ENCODE measurements at places on chromosomes 12 and 14.

DNA sequence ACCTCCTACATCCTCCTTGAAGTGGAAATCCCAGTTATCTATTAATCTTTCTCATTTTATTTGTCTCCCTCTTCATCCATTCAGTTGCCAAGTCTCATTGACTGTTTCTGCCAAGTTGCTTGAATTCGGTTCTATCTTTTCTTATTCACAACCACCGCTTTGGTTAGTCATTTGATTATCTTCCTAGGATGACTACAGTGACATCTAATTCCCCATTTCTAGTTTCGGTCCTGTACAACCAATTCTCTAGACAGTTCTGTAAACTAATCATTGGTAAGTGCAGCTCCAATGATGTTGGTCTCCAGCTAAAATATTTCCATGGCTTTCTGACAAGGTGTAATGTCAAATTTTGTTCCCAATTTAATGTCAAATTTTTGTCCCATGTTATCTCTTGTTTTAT, 220.1 kb downstream of the ADAMTS20 start:
- no peak for DNase-seq

GRCh38 chr12:23113781-23114180, 488.8 kb downstream of the ETNK1 start:
- no peak for DNase-seq

DNA sequence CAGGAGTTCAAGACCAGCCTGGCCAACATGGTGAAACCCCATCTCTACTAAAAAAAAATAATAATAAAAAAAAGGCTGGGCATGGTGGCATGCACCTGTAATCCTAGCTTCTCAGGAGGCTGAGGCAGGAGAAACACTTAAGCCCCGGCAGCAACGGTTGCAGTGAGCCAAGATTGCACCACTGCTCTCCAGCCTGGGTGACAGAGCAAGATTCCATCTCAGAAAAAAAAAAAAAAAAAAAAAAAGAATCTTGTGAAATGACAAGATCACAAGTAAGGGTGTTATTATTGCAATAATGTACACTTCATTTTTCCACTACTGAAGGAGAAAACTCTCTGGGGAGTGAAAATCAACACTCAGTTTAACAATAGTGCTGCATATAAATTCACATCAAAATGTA, 8.8 kb upstream of the PTGR2 start:
- DNase-seq, result no peak

GRCh38 chr12:89709995-89710872, 1.6 kb upstream of the ATP2B1 start:
- DNase-seq, result peak; percentile 74

- no peak for DNase-seq
These were observed 12.6 kb upstream of the FAIM2 start for GRCh38 chr12:49916129-49916919.

DNA sequence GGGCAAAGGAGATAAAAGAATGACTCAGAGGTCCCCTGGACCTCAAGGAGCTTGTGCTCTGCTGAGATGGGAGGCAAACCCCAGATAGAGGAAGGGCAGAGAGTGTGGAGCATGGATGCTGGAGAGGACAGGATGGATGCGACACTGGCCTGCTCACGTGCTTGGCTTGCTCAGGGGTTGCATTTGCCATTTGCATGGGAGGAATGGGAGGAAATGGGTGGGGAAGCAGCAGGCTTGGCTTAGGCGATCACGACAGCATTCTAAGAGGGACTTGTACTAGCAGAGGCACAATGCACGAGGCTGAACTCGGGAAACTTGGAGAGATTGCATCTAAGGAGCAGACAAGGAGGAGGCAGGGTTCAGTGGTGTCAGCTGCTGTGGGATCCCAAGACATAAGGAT, 19.8 kb downstream of the CD9 start:
- DNase-seq, result no peak

GRCh38 chr12:16619537-16619936, 13.6 kb upstream of the LMO3 start:
- no peak for DNase-seq

DNA sequence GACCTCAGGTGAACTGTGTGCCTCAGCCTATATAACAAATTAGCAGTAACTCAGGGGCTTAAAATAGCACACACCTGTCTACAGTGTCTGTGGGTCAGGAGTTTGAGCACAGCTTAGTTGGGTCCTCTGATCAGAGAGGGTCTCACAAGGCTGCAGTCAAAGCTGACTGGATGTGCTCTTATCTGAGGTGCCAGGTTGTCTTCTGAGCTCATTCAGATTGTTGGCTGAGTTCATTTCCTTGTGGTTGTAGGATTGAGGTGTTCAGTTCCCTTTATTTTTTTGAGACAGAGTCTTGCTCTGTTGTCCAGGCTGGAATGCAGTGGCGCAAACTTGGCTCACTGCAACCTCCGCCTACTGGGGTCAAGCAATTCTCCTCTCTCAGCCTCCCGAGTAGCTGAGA, 164.7 kb downstream of the ADCK1 start:
- DNase-seq, result no peak

DNA sequence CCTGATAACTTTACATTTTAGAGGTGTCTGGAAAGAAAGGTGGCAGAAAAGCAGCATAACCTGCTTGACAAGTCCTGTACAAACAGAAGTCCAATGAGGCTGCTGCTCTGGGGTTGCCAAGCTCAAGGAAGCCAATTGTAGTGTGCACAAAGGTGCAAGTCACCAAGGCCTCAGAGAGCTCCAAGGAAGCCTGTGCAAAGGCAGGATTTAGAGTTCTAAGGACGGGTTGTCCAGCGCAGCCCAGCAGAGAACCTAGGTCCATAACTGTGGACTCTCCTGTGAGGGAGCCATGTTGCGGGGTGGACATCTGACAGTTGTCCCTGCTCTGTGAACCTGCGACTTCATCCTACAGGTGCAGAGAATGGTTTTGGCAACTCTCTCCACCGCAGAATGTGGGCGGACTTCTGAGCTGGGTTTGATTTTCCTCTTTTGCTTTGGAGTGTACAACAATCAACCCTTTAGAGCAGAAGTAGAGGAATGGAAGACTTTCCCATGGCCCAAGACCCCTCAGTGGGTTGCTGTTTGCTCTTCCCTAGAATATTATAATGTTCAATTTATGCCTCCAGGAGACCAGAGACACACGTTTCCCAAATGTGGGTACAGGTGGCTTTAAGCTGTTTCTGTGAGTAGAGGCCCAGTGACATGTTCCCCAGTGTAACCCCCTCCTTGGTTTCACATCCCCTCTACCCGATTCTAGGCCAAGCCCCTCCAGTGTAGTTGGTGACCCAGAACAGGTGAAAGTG, 81.0 kb downstream of the ETV6 start:
- peak; percentile 84 for DNase-seq

GRCh38 chr12:23540572-23540971, 408.9 kb downstream of the SOX5 start:
- DNase-seq, result no peak

- peak; percentile 79 for DNase-seq
These were observed 129.0 kb upstream of the MED13L start for GRCh38 chr12:116406529-116406928.

GRCh38 chr14:66330916-66331315, 155.3 kb upstream of the CCDC196 start:
- no peak for DNase-seq

DNA sequence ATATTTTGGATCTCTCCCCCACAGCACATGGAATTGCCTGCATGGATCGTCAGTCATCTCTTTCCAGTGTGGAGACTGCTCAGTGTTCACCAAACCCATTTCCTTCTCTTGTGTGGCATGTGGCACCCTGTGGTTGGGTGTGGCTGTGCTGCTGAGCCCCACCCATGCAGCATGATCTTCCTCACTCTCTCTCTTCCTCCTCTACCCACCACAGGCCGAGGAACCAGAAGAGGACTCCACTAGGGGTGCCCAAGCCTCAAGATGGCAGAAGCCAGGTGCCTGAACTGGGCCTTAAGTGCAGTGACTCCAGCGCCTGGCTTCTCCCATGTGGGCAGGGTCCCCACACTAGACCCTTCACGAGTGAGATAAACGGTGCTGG, 66.8 kb upstream of the GPR68 start:
- DNase-seq, result no peak

DNA sequence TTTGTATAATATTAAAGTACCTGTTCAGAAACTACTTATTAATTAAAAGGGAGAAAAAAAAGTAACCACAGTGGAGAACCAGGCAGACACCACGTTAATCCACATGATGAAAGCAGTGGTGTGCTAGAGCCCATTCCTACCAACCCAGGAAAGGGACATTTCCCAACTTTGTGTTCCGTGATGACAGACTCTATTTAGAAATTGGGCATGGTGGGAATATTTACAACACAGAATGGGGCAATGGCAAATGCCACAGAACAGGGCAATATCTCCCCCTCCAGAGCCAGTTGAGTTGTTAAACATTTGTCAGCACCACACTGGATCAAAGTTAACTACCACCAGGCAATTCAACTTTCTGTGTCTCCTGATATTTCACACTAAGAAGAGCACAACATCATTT, 1.2 kb upstream of the HIGD1C start:
- DNase-seq, result no peak

DNA sequence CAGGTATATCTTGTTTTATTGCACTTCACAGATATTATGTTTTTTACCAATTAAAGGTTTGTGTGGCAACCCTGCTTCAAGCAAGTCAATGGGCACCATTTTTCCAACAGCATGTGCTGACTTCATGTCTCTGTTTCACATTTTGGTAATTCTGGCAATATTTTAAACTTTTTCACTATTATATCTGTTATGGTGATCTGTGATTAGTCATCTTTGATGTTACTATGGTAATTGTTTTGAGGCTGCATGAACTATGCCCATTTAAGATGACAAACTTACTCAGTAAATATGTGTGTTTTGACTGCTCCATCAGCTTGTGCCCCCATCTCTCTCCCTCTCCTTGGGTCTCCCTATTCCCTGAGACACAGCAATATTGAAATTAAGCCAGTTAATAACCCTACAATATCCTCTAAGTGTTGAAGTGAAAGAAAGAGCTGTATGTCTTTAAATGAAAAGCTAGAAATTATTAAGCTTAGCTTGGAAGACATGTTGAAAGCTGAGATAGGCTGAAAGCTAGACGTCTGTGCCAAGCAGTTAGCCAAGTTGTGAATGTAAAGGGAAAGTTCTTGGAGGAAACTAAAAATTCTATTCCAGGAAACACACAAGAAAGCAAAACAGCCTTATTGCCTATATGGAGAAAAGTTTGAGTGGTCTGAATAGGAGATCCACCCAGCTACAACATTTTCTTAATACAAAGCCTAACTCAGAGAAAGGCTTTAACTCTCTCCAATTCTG, 365.1 kb downstream of the ATP23 start:
- no peak for DNase-seq

DNA sequence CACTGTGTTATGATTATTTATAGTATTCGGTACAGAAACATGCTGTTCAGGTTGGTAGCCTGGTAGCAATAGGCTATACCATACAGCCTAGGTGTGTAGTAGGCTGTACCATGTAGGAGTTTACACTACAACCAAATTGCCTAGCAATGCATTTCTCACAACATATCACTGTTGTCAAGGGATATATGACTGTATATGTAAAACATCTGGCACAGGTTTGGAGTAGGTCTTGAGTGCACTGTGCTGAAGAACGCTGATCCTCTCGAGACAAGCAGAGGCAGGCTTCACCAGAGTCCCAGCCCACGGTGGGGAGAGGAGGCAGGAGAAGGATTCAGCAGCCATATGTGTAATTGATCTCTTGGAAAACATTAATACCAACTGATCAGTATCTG, 15.0 kb upstream of the TBX5 start:
- no peak for DNase-seq

DNA sequence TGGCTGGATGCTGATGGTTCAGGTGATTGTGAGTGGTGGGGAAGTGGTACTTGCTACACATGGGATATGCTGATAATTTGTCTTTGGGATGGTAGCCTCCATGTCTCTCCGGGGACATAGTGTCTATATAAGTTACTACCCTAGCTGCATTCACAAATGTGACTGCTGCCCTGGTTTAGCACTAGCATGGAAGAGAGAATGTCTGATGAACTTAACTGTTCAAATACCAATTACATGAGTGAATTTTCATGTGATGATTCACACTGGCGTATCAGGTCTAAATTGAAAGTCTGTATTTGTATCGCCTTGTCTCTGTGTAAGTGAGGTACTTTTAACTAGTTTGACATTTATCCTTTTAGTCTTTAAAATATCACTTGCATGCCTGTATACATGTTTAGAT, 34.4 kb downstream of the ATF7IP start:
- no peak for DNase-seq

GRCh38 chr12:12070674-12071656, at the start of gene BCL2L14:
Gene BCL2L14, plus strand, starts transcription at chr12:12070939. Its CDS starts 8,367 bp downstream, at chr12:12079306.
- DNase-seq, result peak; percentile 28

DNA sequence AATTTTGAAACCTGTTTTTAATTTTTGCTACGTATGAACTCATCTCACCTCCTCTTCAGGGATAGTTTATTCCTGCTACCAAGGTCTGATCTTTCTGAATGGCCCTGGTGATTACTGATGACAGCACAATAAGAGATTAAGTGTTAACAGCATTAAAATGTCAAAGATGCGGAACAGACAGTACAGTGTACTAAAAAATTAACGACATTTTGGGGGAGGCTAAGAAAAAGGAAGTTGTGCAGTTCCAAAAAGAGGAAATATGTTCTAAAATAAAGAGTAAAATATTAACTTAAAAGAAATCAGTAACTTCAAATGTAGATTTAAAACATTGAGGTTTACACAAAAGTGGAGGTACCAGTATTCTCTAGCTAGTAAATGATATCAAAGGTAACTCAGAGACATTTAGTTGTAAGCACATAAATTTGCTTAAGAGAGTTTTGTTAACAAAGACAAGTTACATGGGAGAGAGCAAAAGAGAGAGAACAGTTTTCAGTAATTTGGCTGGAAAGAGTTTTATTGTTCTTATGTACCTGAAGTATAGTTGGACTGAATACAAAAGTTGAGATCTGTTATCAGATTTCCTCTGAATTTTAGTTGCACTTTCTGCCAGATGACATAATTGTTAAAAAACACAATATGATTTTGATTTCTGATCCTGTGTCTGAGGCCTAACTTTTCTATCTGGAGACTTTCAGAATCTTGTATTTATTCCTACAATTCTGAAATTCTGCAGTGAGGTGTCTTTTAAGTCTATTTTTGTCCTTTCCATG, 4.2 kb upstream of the CLECL1 start:
- DNase-seq, result no peak

- no peak for DNase-seq
These were observed 54.3 kb upstream of the PYGL start for GRCh38 chr14:50998612-50999011.

- DNase-seq, result no peak
These were observed 8.9 kb upstream of the WNT5B start for GRCh38 chr12:1620092-1620491.

DNA sequence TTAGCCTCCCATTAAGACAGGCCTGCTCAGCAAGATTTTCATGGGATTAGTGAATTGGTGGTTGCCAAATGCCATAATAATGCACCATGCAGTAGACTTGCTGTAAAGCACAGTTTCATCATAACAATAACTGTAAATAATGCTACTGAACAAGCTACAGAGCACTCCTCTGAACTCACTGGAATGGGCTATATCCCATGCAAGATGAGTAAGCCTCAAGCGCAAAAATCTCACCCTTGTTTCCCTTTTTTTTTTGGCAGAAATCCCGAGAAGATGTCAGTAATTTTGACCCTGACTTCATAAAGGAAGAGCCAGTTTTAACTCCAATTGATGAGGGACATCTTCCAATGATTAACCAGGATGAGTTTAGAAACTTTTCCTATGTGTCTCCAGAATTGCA, 145.9 kb upstream of the HIF1A start:
- DNase-seq, result no peak

- DNase-seq, result no peak
These were observed 103.7 kb downstream of the CMKLR1 start for GRCh38 chr12:108235197-108235984.

- DNase-seq, result no peak
These were observed 129.1 kb downstream of the PTPRB start for GRCh38 chr12:70508178-70508577.

Data from kidney (tissue), 22 donors.